Fibroblast of skin of left quadriceps (primary cell): ENCODE measurements at places on chromosomes 6 and 20.

GRCh38 chr20:46770330-46771194 lies 61.1 kb downstream of the SLC2A10 start:
- DNase-seq: no peak

- DNase-seq: no peak
These were observed 106.2 kb downstream of the FARS2 start for GRCh38 chr6:5367510-5367909.

- no peak for DNase-seq
These were observed 64.5 kb downstream of the PHACTR2 start for GRCh38 chr6:143742070-143742954.

DNA sequence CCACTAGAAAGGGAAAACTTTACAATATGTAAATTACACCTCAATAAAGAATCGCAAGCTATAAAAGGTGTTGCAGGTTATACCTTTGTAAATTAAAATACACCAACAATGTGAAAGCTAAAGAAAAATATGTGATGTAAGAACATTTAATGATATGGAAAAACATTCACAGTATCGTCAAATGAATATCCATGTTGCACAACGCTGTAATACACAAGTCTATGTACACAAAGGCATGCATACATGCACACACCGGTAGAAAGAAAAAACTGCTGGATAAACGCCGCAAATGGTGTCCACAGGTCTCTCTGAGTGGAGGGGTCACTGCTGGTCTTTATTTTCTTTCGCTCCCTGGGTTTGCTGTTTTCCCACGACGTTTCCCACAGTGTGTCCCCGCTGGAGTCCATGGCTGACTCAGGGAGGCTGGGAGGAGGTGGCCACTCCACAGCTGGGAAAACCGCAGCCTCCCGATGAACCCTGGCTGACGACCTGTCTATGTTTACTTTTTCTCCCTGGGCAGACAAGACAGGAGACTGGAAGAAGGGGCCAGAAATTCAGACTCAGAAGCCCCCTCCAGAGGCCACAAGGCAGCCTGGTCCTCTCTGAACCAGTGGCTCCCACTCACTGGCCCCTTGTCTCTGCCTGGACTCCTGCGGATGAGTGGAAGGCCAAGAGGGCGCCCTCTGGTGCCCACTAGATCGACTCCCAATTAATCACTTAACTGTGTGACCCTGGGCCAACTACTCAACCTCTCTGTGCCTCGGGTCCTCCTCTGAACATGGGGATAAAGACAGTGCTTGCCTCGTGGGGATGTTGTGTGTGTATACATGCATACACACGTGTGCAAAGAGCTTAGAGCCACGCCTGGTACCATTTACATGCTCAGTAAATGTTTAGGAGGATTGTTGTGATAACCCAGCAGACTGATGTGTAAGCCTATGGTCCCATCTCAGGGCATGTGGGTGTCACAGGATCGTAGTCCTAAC lies 12.8 kb upstream of the BPI start:
- no peak for DNase-seq

DNA sequence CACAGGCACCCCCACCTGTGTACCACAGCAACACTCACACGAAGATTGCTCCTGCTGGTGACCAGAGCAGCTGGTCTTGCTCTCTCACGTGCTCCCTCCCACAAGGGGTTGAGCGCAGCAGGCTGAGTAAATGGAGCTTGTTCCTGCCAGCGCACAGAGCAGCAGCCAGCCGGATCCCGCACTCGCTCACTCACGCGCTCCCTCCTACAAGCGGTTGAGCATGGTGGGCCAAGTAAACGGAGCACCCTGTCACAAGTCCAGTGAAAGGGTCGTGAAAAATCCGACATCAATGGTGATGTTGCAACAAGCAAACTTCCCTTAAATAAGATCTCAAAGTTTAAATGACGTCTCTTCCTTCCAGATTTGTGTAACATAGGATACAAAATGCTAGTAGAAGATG lies 313.7 kb downstream of the FOXC1 start:
- no peak for DNase-seq

GRCh38 chr6:43887340-43887858 lies 117.4 kb downstream of the VEGFA start:
- no peak for DNase-seq

DNA sequence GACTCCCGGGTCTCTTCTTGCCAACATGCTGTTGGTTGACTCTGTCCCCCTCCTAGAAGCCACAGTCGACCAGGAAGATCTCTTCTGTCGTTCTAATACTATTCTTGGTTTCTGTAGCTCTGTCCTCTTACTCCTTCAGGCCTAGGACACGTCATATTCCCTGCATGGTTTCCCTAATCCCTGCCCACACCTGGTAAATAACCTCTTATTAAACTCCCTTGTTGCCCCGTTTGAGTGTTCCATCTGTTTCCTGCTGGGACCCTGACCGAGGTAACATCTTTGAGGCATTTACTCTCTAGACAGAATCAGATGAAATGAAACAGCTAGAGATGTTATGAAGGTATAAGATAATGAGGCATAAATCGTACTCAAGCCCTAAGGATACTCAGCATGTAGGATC lies 68.1 kb downstream of the PLCB4 start:
- no peak for DNase-seq

DNA sequence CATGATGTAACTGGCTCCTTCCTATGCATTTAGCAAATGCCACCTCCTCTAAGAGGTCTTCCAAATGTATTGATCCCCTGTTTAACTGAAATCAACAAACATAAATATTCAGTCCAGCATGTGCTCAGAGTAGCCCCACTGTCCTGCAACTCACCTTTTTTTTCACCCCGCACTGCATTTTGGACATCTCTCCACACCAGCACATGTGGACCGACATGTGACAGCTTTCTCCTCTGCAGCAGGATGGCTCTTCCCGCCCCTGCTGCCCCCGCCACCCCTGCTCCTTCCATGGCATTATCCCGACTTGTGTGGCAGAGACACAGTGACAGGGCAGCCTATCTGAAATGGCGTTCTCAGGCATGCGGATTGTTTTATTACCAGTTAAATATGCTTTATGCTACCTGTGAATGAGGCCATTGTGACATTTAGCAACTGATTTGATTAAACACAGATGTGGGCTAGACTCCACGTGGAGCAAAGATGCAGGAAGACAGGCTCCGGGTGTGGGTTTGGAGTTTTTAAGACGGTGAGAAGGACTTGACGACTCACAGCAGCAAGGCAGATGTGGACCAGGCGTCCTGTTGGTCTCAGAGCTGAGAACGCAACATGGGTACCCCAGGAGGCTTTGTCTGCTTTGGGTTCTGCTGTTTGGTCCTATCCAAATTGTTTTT lies 161.2 kb downstream of the EYA2 start:
- peak; percentile 40 for DNase-seq

GRCh38 chr6:132498638-132499037 lies 14.3 kb downstream of the STX7 start:
- no peak for DNase-seq

DNA sequence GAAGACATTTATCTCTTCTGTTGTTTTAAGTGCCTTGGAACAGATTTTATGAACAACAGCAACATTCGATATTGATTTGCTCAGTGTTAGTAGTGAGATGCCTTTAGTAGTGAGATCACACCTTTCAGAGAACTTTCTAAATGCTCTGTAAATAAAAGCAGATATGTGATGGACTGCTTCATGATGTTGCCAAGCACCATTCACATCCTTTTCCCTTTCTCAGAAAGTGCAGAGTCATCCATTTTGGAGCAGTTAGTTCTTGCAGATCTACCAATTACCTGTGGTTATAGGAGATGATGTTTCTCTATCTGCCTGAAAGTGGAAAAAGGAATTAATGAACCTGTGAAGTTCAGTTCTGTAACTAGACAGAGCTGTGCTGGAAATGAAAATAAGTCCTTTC lies 27.0 kb downstream of the CBFA2T2 start:
- no peak for DNase-seq

DNA sequence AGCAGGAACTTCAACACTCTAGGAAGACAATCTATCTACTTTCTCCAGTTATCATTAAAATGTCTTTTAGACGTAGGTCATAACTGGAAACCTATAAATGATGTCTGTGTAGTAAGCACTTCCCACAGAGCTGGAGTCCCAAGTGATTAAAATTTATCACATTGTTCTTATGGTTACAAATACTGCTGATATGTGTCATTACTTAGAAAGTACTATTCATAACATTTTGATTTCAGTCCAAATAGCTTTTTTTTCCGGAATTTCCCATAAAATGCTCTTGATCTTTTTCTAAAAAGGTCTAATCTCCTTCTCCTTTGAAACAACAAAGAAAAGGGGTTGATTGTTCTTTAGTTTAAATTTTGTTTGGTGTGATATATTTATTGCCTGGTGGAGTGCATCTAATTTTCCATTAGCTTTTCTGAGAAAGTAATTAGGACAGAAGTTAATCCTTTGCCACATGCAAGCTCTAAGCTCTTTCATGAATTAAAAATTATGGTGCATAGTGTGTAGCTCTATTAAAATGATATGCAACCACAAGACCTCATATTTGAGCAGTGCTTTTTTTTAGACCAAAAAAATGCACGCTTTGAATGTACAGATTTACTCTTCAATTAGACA lies 132.7 kb upstream of the TCF21 start:
- DNase-seq: peak; percentile 58

- no peak for DNase-seq
These were observed 245.9 kb upstream of the HSF2 start for GRCh38 chr6:122153557-122153956.

- no peak for DNase-seq
These were observed 54.7 kb upstream of the TRIM39 start for GRCh38 chr6:30272032-30272431.
